ENCODE measurements at places on chromosomes 2 and 18.

- DNase-seq = no peak
Measured at GRCh38 chr2:167388497-167388896, 500.2 kb downstream of the XIRP2 start.

GRCh38 chr2:74021407-74021755, 36.7 kb downstream of the TET3 start:
- no peak for DNase-seq

DNA sequence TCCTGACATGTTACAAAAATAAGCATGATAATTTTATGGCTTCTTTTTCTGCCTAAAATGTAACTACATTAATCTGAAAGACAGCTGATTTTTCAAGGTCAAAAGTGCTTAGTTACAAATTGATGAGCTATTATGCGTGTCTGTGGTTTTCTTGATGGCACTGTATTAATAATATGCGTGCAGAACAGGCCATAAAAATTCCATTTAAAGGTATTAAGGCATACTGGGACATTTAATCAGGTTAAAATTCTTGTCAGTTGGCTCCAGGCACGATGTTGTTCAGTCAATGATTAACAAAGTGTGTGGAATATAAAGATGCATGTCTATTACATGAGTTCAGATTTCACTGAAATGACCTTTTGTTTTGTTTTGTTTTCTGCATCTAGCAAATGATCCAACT, 420.1 kb upstream of the ZNF804A start:
- DNase-seq = no peak

- DNase-seq = no peak
Measured at GRCh38 chr2:26179446-26179913, 6.6 kb downstream of the GAREM2 start.

GRCh38 chr2:207987025-207987716, 38.2 kb downstream of the PLEKHM3 start:
- no peak for DNase-seq

GRCh38 chr2:233031556-233032500, 644 bp upstream of the NEU2 start:
- DNase-seq = no peak

GRCh38 chr2:130346041-130346740, 3.5 kb downstream of the IMP4 start:
- DNase-seq = no peak

DNA sequence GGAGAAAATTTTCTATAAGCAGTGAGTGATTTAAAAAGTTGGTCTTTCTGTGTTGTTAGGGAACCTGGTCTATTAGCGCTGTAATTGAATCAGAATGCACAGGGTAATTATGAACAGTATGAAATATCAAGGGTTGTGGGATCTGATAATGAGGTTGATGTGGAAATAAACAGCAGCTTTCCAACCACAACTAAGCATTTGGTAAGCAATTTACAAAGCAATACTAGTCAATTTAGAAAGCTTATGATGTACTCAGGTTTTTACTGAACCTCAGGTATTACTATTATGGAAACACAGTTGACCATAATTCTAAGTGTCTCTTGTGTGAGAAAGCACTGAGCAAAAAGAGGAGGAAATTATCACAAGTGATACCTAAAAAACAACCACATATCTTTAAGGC, 11.0 kb upstream of the SMCHD1 start:
- DNase-seq = no peak

- DNase-seq = no peak
Measured at GRCh38 chr18:46570666-46571065, 86.4 kb downstream of the LOXHD1 start.

GRCh38 chr2:186101616-186102015, 363.0 kb downstream of the FSIP2 start:
- DNase-seq = no peak

DNA sequence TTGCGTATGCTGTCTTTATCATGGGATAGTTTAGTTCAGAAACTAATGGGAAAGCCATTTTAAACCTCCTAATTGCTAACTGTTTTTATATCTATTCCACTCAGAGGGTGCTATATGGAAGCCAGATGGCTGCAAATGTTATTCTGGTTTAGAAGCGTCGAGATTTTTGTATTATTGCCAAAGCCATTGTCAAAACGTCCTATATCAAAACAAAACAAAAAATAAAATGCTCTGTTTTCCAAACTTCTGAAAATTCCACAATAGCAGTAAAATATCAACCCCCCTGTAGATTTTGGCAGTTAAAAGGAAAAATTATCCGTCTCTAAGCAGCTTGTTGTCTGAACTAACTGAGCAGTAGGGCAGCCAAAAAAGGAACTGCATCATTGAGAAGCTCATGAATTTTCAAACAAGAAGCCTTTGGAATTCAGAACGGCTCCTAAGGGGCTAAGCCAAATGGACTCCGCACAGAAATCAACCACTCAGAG, 195.4 kb upstream of the CWC22 start:
- no peak for DNase-seq

GRCh38 chr2:54858021-54858681, 134.7 kb downstream of the EML6 start:
- no peak for DNase-seq

GRCh38 chr18:41681138-41681880, 273.7 kb upstream of the PIK3C3 start:
- DNase-seq = no peak

DNA sequence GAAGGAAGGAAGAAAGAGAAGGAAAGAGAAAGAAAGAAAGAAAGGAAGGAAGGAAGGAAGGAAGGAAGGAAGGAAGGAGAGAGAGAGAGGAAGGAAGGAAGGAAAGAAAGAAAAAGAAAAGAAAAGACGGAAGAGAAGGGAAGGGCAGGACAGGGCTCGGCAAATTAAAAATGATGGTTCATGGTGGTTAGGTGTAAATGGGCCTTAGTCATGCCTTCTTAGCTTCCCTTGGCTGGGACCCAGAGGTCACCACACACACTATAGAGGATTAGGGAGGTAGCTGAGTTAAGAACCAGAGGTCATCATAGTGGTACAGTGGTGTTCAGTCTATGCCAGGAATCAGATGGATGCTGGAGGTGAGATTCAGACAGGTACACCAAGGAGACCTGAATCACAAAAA, 9.3 kb upstream of the ATL2 start:
- no peak for DNase-seq

DNA sequence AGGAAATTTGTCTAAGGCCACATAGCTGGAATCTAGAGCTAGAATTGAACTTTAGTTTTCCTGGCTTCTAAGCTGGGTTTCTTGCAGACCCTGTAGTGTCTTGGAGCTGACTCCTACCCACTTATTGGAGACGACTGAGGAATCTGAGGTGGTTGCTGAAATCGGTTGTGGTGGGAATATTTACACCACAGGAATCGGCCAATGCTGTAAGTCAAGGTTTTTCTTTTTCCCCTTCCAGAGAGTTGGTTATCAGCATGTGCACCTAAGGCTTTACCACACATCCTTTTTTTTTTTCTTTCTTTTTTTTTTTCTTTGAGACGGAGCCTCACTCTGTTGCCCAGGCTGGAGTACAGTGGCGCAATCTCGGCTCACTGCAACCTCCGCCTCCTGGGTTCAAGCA, 9.4 kb downstream of the CABLES1 start:
- DNase-seq = no peak

DNA sequence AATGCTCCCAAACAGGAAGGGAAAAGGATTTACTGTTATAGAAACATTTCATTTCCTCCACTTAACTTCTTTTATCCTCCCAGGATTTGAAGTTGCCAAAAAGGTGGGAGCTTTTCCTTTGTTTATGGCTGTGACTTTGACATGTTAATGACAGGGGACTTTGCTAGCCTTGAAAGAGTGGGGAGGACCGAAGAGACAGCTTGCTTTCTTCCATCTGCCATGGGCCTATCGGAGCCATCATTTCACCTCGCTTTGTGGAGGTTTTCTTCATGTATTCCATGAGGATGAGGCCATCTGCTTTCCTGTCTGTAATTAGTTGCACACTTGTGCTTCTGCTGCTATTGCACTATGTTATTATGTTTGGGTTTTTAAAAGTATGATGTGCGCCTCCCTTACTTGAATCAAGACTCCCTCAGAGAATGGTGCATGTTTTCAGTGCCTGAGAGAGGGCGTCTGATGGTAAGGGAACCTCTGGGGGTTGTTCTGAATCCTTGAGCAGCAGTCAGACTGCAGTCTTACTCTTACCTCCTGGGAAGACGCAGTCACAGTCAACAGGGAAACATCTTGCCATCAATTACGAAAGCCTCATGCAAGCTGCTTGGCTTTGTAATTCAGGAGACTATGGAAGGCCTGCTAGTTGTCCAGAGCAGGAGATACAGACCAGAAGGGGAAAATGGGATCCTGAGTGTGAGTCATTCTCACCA, 173.3 kb upstream of the MGAT5 start:
- no peak for DNase-seq

- DNase-seq = no peak
Measured at GRCh38 chr18:41064916-41065315, 890.1 kb upstream of the PIK3C3 start.

GRCh38 chr18:39485696-39486095, 1920.1 kb upstream of the CELF4 start:
- DNase-seq = no peak

- DNase-seq = no peak
Measured at GRCh38 chr2:121475811-121476571, 54.7 kb upstream of the RNU4ATAC start.

DNA sequence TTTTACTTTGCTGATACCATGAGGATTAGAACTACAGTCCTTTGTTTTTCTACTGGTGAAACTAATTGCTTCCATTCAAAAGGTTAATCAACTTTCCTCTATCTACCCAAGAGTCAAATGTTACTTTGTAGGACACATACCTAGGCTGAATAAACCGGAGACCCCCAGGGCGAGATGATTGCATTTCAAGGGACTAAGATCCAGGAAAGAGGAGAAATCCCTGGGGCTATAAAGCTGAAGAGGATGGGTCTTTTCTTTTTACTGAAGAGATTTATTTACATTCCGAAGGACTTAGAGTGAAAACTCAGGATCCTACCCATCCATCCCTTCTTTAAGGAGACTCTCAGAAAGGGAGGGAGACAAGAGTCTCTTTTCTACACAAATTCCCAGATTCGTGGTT, 331.9 kb downstream of the CDH19 start:
- DNase-seq = no peak

All from activated gamma-delta T cell treated with Interleukin-2 at 50 U/mL for 16 hours (primary cell).